Gastrocnemius medialis (tissue), 4 donors: ENCODE measurements at places on chromosomes 4 and X. TPM values are rescaled to one million over a fixed set of nuclear protein-coding genes. Genes with fewer than 3 reads are reported as not detected.

Gene EDNRA
- 1.6 TPM for total RNA-seq

Gene GYPB
- not detected for total RNA-seq

Gene NAP1L3
- total RNA-seq = 0.31 TPM

Gene ATP5ME
- 93.4 TPM for total RNA-seq

Gene XAGE5
- total RNA-seq = not detected

Gene HOPX
- total RNA-seq = 5.3 TPM

Gene CTSO
- 4.5 TPM for total RNA-seq

Gene ATOH1
- total RNA-seq = not detected

Gene GSX2
- total RNA-seq = not detected

Gene CC2D2A
- total RNA-seq = 4.0 TPM

DNA sequence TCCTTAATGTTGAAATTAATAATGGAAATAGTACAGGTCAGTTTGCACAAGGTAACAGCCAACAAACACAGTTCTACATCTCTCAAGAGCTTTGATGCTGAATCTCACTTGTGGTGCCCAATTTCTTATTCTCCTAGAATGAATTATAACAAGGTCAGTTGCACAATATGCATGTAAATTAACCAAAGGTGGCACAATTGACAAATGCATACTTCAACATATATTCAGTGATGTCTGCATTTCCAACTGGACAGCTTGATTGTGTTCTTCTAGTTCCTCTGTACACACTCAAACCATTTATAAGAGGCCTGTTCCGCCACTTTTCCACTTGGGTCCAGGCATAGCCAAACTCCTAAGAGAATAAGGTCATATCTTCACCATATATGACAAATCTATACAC is 210.3 kb upstream of the EPHA5 start:
- H3K27me3 ChIP-seq = no peaks in the 10 kb centered on the region
- no peaks in the 10 kb centered on the region for H3K4me1 ChIP-seq
- H3K36me3 ChIP-seq = no peaks in the 10 kb centered on the region
- DNase-seq = no peak
- no peak overlapping the region for H3K27ac ChIP-seq

- no peaks in the 10 kb centered on the region for H3K36me3 ChIP-seq
- H3K27me3 ChIP-seq = no peaks in the 10 kb centered on the region
- no peak overlapping the region for H3K27ac ChIP-seq
- no peak overlapping the region for H3K4me3 ChIP-seq
These were observed 62.9 kb upstream of the FMR1 start for GRCh38 chrX:147848543-147849443.

DNA sequence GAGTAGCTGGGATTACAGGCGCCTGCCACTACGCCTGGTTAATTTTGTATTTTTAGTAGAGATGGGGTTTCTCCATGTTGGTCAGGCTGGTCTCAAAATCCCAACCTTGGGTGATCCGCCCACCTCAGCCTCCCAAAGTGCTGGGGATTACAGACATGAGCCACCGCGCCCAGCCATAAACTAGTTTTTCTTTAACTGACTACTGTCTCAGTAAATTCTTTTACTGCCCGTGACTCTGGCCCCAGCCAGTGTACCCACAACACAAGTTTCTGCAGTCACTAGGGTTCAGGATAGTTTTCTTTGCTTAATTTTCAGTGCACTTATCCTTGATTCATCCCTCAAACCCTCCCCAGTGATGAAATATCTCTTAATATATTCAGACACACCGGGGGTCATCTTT is 8.3 kb downstream of the SHROOM2 start:
- H3K27me3 ChIP-seq = no peaks in the 10 kb centered on the region
- no peak overlapping the region for H3K27ac ChIP-seq
- H3K4me3 ChIP-seq = no peak overlapping the region
- no peaks in the 10 kb centered on the region for H3K4me1 ChIP-seq
- DNase-seq = no peak
- no peaks in the 10 kb centered on the region for H3K36me3 ChIP-seq

DNA sequence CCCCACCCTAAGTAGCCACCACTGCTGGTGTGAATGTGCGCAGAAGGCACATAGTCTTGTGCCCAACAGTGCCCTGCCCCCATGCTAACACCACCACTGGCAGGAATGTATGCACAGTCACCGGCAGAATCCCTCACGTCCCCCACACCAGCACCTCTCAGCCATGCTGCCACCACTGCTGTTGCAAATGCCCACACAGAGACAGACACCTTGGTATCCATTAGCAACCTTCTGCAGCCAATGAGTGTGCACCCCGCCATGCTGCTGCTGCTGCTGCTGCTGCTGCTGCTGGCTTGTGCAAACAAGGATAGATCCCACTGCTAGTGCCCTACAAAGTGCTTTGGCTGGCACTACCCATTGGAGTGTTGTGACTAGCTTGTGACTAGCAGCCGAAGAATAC is 52.4 kb upstream of the MMAA start:
- H3K4me3 ChIP-seq = no peak overlapping the region
- DNase-seq = no peak
- no peak overlapping the region for H3K27ac ChIP-seq
- H3K4me1 ChIP-seq = no peaks in the 10 kb centered on the region
- no peaks in the 10 kb centered on the region for H3K36me3 ChIP-seq
- H3K27me3 ChIP-seq = no peaks in the 10 kb centered on the region

DNA sequence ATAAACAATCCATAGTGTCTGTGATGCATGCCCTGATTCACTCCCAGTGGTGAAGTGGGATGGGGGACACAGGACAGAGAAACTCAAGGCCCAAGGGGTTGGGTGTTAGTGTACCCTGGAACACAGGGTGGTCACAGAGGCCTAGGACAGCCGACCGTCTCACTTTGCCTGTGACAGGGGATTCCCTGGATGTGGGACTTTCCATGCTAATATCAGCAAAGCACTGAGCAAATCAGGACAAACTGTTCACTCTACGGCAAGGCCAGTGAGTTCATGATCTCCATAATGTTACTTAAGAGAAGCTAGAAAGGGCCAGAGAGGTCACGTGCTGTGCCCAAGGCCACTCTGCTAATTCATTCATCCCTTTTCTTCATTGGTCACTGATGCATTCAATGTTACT is 158.7 kb upstream of the RBPJ start:
- no peaks in the 10 kb centered on the region for H3K4me1 ChIP-seq
- H3K36me3 ChIP-seq = no peaks in the 10 kb centered on the region
- no peaks in the 10 kb centered on the region for H3K27me3 ChIP-seq
- H3K4me3 ChIP-seq = no peak overlapping the region
- DNase-seq = no peak
- no peak overlapping the region for H3K27ac ChIP-seq

DNA sequence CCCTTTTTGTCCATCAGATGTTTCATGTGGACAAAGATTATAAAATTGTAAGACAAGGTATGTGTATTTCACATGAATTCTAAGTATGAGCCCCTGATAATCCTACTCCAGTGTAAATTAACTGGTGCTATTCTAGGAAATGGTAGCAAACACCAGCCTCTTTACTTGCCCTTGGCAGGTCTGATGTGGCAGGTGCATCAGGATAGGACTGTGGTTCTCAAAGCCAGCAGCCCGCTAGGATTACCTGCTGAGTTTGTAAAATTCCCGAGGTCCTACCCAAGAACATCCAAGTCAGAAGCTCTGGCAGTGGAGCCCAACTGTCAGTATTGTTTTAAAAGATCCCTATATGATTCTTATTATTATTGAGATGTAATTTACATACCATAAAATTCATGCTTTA is 174.0 kb upstream of the ANXA3 start:
- H3K4me3 ChIP-seq = no peak overlapping the region
- no peaks in the 10 kb centered on the region for H3K36me3 ChIP-seq
- peaks cover 16% of the 10 kb centered on the region for H3K4me1 ChIP-seq
- DNase-seq = no peak
- no peak overlapping the region for H3K27ac ChIP-seq
- no peaks in the 10 kb centered on the region for H3K27me3 ChIP-seq

DNA sequence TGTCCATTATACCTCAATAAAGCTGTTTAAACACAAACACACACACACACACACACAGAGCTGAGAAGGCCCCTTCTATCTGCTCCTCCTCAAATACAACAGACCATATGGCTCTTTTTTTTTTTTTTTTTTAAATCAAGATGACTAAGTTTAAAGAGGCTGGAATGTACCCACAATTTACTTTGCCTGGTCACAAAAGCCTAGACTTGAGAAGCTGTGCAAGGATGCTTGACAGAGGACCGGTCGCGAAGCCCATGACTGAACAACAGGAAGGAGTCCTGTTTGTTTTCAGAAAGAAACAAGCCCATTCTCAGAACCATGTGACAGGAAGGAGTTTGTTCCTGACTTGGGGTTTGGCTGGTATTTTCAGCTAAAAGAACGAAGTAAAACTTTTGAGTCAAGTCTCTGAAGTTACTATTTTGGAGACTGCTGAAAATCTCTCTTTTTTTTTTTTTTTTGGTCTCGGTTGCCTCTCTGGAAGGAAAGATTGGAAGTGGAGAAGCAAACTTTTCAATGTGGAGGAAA is 650.9 kb upstream of the TENM3 start:
- no peak for DNase-seq
- H3K36me3 ChIP-seq = no peaks in the 10 kb centered on the region
- no peak overlapping the region for H3K4me3 ChIP-seq
- no peak overlapping the region for H3K27ac ChIP-seq
- no peaks in the 10 kb centered on the region for H3K4me1 ChIP-seq

DNA sequence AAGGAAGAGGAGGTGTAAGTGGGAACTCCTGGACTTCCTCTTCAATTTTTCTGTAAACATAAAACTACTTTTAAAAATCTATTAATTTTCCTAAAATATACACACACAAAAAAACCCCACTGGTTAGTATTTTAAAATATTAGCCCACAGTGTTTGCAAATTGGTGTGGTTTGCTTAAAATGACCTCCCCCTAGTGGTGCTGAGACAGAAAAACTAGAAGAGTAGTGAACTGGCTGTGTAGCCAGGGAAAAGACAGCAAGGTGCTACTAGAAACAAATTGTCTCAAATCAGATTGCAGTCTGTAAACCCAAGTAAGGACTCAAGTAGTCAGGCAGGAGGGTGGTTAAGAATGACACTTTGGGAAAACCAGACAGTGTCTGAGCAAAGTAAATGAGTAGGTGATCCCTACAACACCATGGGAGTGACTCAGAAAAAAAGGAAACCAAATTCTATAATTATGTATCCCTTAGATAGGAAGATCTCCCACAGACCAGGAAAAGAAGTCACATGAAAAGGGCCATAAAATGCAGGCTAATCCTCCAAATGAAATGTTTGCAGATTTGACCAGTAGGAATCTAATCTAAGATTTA is 26.0 kb downstream of the AMTN start:
- H3K27me3 ChIP-seq = no peaks in the 10 kb centered on the region
- no peak overlapping the region for H3K27ac ChIP-seq
- no peak for DNase-seq
- H3K4me3 ChIP-seq = no peak overlapping the region
- H3K36me3 ChIP-seq = no peaks in the 10 kb centered on the region
- no peaks in the 10 kb centered on the region for H3K4me1 ChIP-seq

- no peaks in the 10 kb centered on the region for H3K4me1 ChIP-seq
- no peaks in the 10 kb centered on the region for H3K27me3 ChIP-seq
- H3K4me3 ChIP-seq = no peak overlapping the region
- H3K27ac ChIP-seq = no peak overlapping the region
- DNase-seq = no peak
These were observed 138.1 kb downstream of the MID1 start for GRCh38 chrX:10482261-10482660.

GRCh38 chr4:48270951-48271473 is 1.4 kb upstream of the TEC start:
- no peaks in the 10 kb centered on the region for H3K36me3 ChIP-seq
- DNase-seq = no peak
- H3K4me3 ChIP-seq = no peak overlapping the region
- H3K27me3 ChIP-seq = no peaks in the 10 kb centered on the region
- peaks cover 5% of the 10 kb centered on the region for H3K4me1 ChIP-seq

GRCh38 chr4:5827108-5828004 is 65.5 kb downstream of the CRMP1 start:
- peaks cover 9% of the 10 kb centered on the region for H3K4me1 ChIP-seq
- H3K27ac ChIP-seq = no peak overlapping the region
- H3K27me3 ChIP-seq = no peaks in the 10 kb centered on the region
- no peaks in the 10 kb centered on the region for H3K36me3 ChIP-seq
- no peak for DNase-seq

- H3K4me3 ChIP-seq = no peak overlapping the region
- DNase-seq = no peak
- H3K4me1 ChIP-seq = no peaks in the 10 kb centered on the region
- no peak overlapping the region for H3K27ac ChIP-seq
These were observed 354.3 kb downstream of the GPAT3 start for GRCh38 chr4:83890231-83890630.

DNA sequence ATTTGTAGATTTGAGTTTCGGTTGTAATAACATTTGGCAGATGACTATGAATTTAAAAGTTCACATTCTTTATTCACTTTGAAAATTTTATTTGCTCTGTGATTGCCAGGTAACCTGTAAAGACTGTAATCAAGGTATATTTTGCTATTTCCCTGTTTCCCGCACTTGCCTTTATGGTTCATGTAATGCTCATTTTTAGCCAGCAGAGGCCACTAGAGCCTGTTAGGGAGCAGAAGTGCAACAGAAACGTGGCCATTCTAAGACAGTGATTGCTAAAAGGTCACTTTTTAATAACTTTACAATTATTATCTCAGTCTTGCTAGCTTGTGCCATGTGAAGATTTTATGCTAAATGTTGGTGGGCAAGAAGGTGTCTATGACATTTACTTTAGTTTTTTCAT is 12.4 kb downstream of the YIPF6 start:
- DNase-seq = no peak
- no peaks in the 10 kb centered on the region for H3K27me3 ChIP-seq
- H3K27ac ChIP-seq = no peak overlapping the region
- peaks cover 7% of the 10 kb centered on the region for H3K4me1 ChIP-seq

GRCh38 chr4:22962295-22962694 is 269.6 kb downstream of the GBA3 start:
- H3K27ac ChIP-seq = no peak overlapping the region
- no peaks in the 10 kb centered on the region for H3K27me3 ChIP-seq
- H3K4me1 ChIP-seq = no peaks in the 10 kb centered on the region
- H3K4me3 ChIP-seq = no peak overlapping the region
- DNase-seq = no peak

- peak overlapping the region; percentile 3 for H3K27ac ChIP-seq
- H3K4me3 ChIP-seq = peak overlapping the region; percentile 3
- DNase-seq = no peak
- H3K36me3 ChIP-seq = no peaks in the 10 kb centered on the region
- no peaks in the 10 kb centered on the region for H3K27me3 ChIP-seq
These were observed 232.9 kb upstream of the ANKRD50 start for GRCh38 chr4:124945422-124945821.

- H3K27ac ChIP-seq = no peak overlapping the region
- no peak for DNase-seq
- peaks cover under 1% of the 10 kb centered on the region for H3K4me1 ChIP-seq
- H3K36me3 ChIP-seq = peaks cover 6% of the 10 kb centered on the region
- H3K4me3 ChIP-seq = no peak overlapping the region
These were observed 5.6 kb downstream of the CETN2 start for GRCh38 chrX:152824841-152825374.
